Endothelial cell of umbilical vein (primary cell): ENCODE measurements at places on chromosomes 11 and 22.

- DNase-seq, result no peak
- no peak overlapping the region for H3K27ac ChIP-seq
- no peaks in the 10 kb centered on the region for H3K27me3 ChIP-seq
- H3K4me3 ChIP-seq, result no peak overlapping the region
- no peaks in the 10 kb centered on the region for H3K4me1 ChIP-seq
Measured at GRCh38 chr11:23957314-23957713, 539.5 kb upstream of the LUZP2 start.

- H3K27me3 ChIP-seq, result no peaks in the 10 kb centered on the region
- no peaks in the 10 kb centered on the region for H3K36me3 ChIP-seq
- H3K4me1 ChIP-seq, result no peaks in the 10 kb centered on the region
- H3K4me3 ChIP-seq, result no peak overlapping the region
- no peak for DNase-seq
- H3K27ac ChIP-seq, result no peak overlapping the region
Measured at GRCh38 chr22:42869888-42870480, 12.9 kb upstream of the ARFGAP3 start.

- no peaks in the 10 kb centered on the region for H3K4me1 ChIP-seq
- H3K27me3 ChIP-seq, result no peaks in the 10 kb centered on the region
- no peak overlapping the region for H3K27ac ChIP-seq
- no peak for DNase-seq
- no peaks in the 10 kb centered on the region for H3K36me3 ChIP-seq
Measured at GRCh38 chr22:34395370-34395769, 475.1 kb upstream of the LARGE1 start.

- H3K36me3 ChIP-seq, result no peaks in the 10 kb centered on the region
- no peak for DNase-seq
- H3K4me3 ChIP-seq, result no peak overlapping the region
Measured at GRCh38 chr11:80814813-80815212, 1374.0 kb upstream of the TENM4 start.

- no peak overlapping the region for H3K4me3 ChIP-seq
- no peak for DNase-seq
- peaks cover 38% of the 10 kb centered on the region for H3K36me3 ChIP-seq
- H3K27me3 ChIP-seq, result no peaks in the 10 kb centered on the region
- H3K4me1 ChIP-seq, result peaks cover 9% of the 10 kb centered on the region
Measured at GRCh38 chr11:129866311-129866710, 29.1 kb downstream of the NFRKB start.

GRCh38 chr22:27699383-27700019 is 102.1 kb downstream of the MN1 start:
- no peaks in the 10 kb centered on the region for H3K4me1 ChIP-seq
- H3K27me3 ChIP-seq, result no peaks in the 10 kb centered on the region
- H3K36me3 ChIP-seq, result no peaks in the 10 kb centered on the region
- no peak for DNase-seq
- H3K27ac ChIP-seq, result no peak overlapping the region

- H3K36me3 ChIP-seq, result no peaks in the 10 kb centered on the region
- no peak for DNase-seq
- no peak overlapping the region for H3K27ac ChIP-seq
- no peaks in the 10 kb centered on the region for H3K27me3 ChIP-seq
Measured at GRCh38 chr22:45534339-45535192, 31.9 kb downstream of the FBLN1 start.

DNA sequence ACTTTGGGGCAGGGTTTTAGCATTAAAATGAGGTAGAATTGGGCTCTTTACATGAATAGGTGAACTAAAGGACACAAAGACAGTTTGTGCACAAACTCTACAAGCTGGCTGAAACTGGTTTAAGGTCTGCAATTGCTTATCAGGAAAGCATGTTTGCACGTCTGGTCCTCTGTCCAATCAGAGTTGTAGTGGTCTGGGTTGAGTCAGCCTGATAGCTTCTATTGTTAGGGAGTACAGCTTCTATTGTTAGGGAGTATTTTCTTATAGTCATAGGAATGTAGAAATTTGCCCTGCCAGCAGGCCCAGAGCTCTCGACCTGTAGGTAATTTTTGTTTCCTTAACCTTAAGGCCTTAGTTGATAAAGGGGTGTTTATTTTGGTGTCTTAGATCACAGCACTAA is 1422.4 kb downstream of the LRRC4C start:
- no peaks in the 10 kb centered on the region for H3K27me3 ChIP-seq
- no peak for DNase-seq
- H3K36me3 ChIP-seq, result no peaks in the 10 kb centered on the region
- no peak overlapping the region for H3K4me3 ChIP-seq
- H3K27ac ChIP-seq, result no peak overlapping the region

DNA sequence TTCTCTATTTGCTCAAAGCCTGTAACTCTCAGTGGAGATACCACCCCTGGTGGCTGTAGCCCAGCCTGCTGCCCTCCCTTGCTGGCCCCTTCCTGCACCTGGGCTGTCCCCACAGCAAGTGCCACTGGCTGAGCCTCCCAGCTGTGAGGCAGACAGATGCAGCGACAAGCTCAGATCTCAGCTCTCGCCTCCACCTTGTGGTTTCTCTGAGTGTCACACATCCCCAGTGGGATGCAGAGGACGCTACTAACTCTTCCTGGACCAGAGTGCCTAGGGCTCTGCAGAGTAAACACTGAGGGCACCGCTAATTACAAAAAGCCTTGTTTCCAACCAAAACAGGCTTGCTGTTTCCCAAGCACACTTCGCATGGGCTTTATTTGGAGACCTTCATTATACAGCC is 8.9 kb downstream of the YPEL1 start:
- no peak overlapping the region for H3K4me3 ChIP-seq
- no peak overlapping the region for H3K27ac ChIP-seq
- no peaks in the 10 kb centered on the region for H3K4me1 ChIP-seq
- DNase-seq, result no peak
- no peaks in the 10 kb centered on the region for H3K27me3 ChIP-seq
- H3K36me3 ChIP-seq, result no peaks in the 10 kb centered on the region

DNA sequence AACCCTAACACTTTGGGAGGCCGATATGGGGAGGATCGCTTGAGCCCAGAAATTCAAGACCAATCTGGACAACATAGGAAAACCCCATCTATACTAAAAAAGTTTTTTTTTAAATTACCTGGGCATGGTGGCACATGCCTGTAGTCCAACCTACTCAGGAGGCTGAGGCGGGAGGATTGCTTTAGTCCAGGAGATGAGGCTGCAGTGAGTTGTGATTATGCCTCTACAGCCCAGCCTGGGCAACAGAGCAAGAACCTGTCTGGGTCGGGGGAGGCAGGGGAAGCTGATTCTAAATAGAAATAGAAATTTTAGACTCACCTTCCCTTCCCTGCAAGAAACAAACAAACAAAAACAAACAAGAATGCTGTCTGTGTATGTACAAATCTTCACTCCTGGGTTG is 52.9 kb upstream of the PRODH start:
- H3K4me1 ChIP-seq, result no peaks in the 10 kb centered on the region
- no peaks in the 10 kb centered on the region for H3K36me3 ChIP-seq
- H3K27me3 ChIP-seq, result no peaks in the 10 kb centered on the region
- DNase-seq, result no peak
- no peak overlapping the region for H3K4me3 ChIP-seq

DNA sequence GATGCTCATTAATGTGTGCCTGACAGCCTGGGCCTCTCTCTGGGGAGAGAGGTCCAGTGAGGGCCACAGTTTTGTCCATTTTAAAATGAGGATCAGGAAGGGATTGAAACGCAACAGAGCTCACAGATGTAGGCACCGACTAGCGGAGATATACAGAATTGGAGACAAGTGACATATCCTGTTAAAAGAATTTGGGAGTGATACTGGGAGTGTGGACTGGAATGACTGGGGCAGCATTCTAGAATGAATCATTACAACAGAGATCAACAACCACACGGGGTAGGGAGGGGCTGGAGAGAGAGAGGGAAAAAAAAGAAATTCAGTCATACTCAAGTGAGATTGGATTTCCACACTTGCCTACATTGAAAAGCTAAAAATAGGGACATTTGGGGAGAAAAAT is 2.5 kb upstream of the NCAM1 start:
- H3K4me1 ChIP-seq, result peaks cover 13% of the 10 kb centered on the region
- H3K27ac ChIP-seq, result no peak overlapping the region
- no peak for DNase-seq
- no peak overlapping the region for H3K4me3 ChIP-seq

DNA sequence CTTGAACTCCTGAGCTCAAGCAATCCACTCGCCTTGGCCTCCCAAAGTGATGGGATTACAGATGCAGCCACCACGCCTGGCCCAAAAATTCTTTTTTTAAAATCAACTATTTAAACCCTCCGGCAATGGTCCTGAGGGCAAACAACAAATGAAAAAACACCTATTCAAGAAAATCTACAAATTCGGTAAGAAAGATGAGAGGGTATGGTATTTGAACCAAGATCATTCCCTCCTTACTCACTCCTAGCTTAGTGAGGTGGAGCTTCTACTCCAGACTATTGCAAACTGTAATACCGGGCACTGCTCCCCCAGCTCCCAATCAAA is 2.1 kb downstream of the NF2 start:
- DNase-seq, result no peak
- H3K27ac ChIP-seq, result no peak overlapping the region
- peaks cover 40% of the 10 kb centered on the region for H3K4me1 ChIP-seq
- H3K36me3 ChIP-seq, result peaks cover 3% of the 10 kb centered on the region

GRCh38 chr11:66432597-66432996 is 6.1 kb downstream of the MRPL11 start:
- H3K27ac ChIP-seq, result no peak overlapping the region
- no peak overlapping the region for H3K4me3 ChIP-seq
- no peaks in the 10 kb centered on the region for H3K4me1 ChIP-seq
- H3K27me3 ChIP-seq, result no peaks in the 10 kb centered on the region
- peaks cover 9% of the 10 kb centered on the region for H3K36me3 ChIP-seq
- no peak for DNase-seq

- no peak for DNase-seq
- H3K27me3 ChIP-seq, result no peaks in the 10 kb centered on the region
- no peak overlapping the region for H3K27ac ChIP-seq
- H3K4me3 ChIP-seq, result no peak overlapping the region
Measured at GRCh38 chr22:45742866-45743450, 71.3 kb downstream of the ATXN10 start.

GRCh38 chr11:45765836-45766235 is 39.1 kb upstream of the SLC35C1 start:
- H3K36me3 ChIP-seq, result no peaks in the 10 kb centered on the region
- H3K27me3 ChIP-seq, result no peaks in the 10 kb centered on the region
- no peak for DNase-seq

DNA sequence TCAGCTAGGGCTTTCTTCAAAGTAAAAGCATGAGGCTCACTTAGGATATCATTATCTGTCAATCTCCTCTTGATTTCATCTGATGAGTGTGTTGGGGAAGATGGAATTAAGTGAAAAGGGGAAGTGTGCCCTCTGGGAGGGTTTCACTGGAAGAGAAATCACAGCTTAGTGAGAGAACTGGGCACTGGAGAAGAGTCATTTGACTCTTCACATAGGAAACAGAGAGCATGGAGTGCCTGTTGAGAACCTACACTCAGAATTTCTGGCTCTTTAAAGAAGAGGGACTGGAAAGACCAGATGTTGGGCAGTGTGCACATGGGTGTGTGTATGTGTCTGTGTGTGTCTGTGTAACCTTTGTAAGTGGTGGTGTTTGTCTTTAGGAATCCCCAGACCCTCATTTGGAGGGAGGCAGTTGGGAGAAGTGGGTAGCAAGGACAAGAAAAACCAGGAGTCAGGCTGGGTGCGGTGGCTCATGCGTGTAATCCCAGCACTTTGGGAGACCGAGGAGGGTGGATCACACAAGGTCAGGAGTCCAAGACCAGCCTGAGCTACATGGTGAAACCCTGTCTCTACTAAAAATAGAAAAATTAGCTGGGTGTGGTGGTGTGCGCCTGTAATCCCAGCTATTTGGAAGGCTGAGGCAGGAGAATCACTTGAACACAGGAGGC is 10.0 kb downstream of the STX3 start:
- H3K4me1 ChIP-seq, result no peaks in the 10 kb centered on the region
- H3K27me3 ChIP-seq, result no peaks in the 10 kb centered on the region
- H3K27ac ChIP-seq, result no peak overlapping the region
- H3K36me3 ChIP-seq, result peaks cover 9% of the 10 kb centered on the region
- DNase-seq, result no peak
- no peak overlapping the region for H3K4me3 ChIP-seq

DNA sequence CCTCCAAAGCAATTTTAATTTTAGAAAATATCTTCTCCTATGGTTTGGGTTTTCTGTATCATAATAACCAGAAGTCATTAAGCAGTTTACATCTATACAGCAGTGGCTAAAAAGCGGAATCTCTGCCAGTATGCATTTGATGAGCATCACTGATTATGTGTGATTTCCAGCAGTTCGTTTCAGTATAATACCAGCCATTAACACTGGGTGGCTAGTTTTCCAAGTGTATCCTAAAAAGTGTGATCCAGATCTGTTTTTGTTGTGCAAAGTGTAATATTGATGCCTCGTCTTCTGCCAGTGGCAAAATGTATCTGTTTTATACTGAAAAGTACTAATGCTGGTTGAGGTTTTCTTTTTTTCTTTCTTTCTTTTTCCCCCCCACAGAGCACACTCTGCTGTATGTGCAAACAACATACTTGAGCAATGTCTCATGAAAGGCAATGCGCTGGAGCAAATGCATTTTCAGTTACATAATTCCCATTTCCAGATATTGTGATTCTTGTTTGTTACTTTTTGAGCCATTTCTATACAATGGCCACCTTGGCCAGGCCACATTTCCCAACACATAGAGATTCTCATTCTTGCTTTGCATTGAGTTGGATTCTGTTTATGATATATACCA is 64.2 kb downstream of the SLC36A4 start:
- no peaks in the 10 kb centered on the region for H3K27me3 ChIP-seq
- H3K36me3 ChIP-seq, result no peaks in the 10 kb centered on the region
- H3K27ac ChIP-seq, result no peak overlapping the region
- no peak overlapping the region for H3K4me3 ChIP-seq

DNA sequence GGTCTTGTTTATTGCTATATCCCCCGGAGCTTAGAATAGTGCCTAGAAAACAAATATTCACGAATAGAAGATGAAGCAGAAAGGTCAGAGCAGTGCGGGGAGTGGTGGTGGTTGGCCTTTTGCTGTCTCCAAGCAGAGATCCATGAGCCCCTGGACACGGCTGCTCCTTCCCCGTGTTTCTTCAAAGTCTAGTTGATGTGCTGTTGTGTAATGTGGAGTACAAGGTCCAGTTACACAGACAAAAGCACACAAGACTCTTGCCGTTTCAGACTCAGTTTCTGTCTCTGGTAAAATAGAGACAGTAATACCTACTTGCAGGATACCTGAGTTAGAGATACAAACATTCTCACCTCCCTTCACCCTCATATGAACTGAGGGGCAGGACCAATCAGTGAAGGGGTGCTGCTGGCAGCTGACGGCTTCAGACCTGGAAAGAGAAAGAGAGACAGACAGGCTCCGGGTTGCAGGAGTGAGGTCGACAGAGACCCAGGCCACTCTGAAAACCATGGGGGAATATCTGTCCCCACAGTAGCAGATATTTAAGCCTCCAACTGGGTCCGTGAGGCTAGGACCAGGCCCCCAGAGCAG is 56.2 kb downstream of the RASSF10 start:
- H3K4me1 ChIP-seq, result no peaks in the 10 kb centered on the region
- H3K36me3 ChIP-seq, result no peaks in the 10 kb centered on the region
- peaks cover 23% of the 10 kb centered on the region for H3K27me3 ChIP-seq
- no peak overlapping the region for H3K27ac ChIP-seq

GRCh38 chr11:78929906-78930220 is 355.2 kb upstream of the NARS2 start:
- no peaks in the 10 kb centered on the region for H3K4me1 ChIP-seq
- H3K4me3 ChIP-seq, result no peak overlapping the region
- DNase-seq, result no peak
- no peak overlapping the region for H3K27ac ChIP-seq
- no peaks in the 10 kb centered on the region for H3K36me3 ChIP-seq
